ENCODE measurements at places on chromosomes 3 and 15.

GRCh38 chr15:69098771-69099170 is 61.7 kb upstream of the GLCE start:
- DNase-seq: peak; percentile 20

DNA sequence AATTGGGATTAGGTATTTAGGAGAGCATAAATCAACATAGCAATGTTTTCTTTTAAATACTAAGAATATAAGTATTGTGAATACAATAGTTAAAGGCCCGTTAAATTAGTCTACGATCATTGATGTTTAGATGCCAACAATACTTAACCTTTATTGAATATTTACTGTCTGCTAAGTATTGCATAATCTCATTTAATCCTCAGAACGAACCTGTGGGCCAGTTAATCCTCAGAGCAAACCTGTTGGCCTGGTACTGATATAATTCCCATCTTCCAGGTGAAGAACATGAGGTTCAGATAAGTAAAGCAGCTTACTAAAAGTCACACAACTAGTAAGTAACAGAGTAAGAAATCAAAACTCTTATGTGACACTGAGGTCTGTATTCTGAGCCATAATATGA is 57.4 kb upstream of the ACKR4 start:
- no peak for DNase-seq

DNA sequence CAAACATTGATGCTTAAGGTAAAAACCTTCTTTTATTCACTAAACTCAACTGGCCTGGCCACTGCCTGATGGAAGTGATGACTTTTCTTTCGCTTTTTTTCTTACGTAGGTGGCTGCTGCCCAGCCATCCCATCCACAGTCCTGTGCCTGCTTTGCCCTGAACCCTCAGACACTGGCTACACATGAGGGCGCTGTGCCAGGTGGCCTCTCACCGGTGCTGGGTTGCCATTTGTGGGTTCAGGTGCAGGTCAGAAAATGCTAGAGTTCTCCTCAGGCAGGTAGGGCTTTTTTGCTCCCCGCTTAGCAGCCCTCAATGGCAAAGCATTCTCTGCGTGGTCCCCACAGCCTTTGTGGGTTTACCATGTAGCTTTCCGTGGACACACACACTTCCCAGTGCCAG is 88.3 kb upstream of the PRR23E start:
- no peak for DNase-seq

DNA sequence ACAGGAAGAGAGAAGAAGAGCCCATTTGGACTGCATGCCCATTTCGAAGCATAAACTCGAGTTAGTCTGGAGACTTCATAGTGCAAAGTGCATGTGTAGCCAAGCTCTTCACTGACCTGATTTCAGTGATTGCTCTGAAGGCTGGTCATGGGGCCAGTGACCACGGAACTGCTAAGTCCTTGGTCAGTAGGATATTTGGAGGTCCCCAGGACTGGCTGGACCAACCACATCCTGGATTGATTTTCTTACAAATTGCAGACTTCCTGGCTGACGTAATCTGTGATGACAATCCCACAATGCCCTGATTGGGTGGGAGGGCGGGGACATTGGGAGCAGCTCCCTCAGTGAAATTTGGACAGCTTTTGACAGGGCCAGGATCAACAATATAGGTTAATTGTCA is 233.4 kb downstream of the CACNA2D3 start:
- no peak for DNase-seq

DNA sequence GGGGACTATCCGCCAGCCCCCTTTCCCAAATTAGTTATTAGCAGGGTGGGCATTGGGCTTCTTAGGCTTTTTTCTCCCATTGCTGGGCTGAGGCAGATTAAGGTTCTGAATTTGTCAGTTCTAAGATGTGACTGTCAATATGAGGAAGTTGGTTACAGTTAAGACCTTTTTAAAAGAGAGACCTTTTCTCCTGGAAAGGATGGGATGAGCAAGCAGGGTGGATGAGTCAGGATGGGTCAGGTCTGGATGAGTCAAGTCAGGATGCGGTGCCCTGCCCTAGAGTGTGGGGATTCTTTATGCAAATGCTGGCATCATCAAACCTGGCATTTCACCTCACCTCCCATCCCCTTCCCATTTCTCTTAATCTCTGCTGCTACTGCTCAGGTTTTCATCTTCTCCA is 1.9 kb downstream of the AEN start:
- no peak for DNase-seq

DNA sequence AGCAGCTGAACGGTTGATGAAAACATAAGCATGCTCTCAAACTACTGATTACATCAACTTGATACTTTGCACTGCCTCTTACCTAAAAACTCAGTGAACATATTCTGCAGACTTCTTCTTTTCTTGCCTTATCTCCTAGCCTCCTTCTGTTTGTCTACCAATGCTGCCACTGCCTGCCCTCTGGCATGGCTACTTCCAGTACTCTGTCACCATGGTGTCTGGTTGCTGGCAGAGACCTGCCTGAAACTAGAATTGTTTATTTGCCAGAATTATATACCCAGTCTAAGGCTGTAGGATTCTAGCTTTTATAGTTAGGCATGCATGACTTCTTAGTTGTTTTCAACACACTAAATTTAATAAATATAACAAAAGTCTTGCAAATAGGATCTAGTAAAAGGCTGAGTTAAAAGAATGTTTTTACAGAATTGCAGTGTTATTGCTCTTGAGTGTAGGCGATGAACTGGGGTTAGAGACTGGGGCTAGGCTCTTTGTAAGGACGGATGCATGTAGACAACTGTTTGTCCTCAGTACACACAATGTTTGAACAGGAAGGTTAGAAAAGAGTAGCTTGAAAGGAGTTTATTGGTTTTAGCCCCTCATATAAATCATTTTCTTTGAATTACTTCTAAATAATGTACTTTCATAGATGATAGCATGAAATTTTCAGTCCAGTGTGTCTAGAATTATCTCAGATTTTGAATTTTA is 116.3 kb downstream of the KCNAB1 start:
- DNase-seq: no peak

- no peak for DNase-seq
These were observed 2.5 kb upstream of the LPP start for GRCh38 chr3:188151438-188151837.

DNA sequence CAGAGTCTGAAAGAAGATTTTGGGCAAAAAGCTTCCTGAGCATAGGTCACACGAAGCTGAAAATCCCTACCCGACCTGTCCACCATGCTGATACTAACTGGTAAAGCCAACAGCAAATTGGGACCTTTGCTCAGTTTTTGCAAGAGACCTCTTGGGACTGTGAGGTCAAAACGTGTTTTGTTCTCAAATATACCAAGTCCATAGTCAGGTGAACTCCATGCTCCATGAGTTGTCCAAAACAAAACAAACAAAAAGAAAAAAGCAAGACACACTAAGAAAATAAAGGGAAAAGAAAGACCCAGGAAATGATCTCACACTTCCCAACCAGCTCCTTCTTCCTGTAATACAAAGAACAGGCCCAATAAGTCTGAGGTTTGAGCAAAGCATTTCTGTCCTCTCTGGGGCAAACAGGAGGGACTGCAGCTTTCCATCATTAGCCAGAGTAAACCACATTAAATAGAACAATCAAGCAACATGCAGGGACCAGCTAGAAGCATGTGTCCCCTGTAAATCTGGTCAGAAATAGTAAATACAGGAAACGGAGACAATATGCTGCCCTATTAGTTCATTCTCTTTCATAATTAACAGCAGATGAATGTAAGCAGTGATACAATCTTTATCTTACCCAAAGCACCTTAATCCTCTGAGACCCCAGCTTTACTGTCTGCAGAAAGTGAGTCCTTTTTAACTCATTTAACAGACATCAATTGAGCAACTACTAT is 125.0 kb upstream of the LIPC start:
- no peak for DNase-seq

- no peak for DNase-seq
These were observed 160.1 kb downstream of the PLCL2 start for GRCh38 chr3:17044855-17045254.

DNA sequence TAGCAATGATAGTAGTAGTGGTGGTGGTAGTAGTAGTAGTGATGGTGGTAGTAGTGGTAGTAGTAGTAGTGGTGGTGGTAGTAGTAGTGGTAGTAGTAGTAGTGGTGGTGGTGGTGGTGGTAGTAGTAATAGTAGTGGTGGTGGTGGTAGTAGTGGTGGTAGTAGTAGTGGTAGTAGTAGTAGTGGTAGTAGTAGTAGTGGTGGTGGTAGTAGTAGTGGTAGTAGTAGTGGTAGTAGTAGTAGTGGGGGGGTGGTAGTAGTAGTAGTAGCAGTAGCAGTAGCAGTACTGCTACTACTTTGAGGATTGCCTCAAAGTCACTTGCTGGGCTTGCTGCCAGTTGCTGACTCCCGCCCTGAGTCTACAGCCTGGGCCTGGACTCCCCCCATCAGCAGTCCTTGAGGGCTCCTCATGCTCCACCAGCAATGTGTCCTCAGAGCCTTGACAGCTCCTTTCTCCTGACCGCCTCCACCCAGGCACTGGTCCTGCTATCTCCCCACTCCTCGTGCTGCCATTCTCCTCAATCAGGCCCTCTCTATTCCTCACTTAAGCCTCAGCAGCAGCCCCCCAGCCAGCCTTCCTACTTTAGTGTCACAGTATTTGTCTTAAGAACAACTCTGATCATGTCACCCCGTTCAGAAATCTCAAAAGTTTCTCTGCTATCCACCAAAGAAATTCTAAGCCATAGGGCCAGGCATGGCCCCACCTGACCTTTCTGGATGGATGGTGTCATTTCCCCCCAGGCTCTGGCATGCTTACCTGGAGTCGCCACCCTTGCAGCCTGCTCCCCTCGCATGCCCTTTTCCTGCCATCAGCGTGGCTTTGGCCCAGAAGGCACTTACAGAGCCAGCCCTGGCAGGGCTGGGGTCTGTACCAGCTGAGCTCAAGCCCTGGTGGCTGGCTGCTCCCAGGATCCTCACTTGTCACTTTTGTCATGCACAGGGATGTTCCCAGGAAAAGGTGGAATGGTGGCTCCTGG is 45.6 kb downstream of the DLEC1 start:
- no peak for DNase-seq

DNA sequence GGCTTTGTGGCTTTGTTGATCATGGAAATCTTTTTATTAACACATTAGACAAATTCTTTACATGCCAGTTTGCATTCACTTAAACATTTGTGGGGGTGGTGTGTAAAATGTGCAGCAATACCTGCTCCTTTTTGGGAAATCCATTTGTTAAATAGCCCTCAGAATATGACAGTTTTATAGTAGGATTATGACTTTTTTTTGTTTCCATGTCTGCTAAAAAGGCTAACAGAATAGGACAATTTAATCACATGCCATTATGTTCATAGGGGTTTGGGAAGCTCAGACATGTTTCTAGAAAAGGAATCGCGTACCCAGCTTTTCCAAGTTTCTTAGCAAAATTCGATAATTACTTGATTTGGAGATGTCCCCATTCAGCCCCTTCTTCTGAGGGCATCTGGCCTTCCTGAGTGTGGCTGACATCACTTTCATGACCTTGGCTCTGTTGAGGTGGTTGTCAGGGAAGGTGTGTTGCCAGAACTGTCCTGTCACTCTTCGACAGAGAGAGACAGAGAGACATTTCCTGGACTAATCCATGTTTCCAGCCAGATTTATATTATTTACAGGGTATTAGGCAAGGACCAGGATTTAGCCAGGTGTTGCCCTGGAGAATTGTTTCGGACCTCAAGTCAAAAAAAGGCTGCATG is 126.4 kb downstream of the PTPRG start:
- DNase-seq: no peak

DNA sequence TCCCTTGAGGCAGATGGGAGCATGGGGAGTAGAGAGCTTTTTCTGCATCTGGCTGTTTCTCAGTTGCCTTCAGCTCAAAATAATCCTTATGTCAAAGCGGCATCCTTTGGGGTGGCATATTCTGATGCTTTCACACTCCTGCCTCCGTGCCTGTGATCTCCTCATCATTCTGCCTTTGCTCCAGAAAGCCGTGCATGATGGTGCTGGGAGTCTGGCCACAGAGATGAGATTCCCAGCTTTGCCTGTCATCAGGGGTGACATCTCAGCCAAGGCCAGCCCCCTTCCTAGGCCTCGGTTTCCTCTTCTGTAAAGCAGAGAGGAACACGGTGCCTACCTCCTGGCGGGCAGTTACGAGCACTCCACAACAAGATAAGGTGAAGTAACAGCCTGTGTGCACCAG is 96.3 kb upstream of the ALDH1A3 start:
- DNase-seq: peak; percentile 17

DNA sequence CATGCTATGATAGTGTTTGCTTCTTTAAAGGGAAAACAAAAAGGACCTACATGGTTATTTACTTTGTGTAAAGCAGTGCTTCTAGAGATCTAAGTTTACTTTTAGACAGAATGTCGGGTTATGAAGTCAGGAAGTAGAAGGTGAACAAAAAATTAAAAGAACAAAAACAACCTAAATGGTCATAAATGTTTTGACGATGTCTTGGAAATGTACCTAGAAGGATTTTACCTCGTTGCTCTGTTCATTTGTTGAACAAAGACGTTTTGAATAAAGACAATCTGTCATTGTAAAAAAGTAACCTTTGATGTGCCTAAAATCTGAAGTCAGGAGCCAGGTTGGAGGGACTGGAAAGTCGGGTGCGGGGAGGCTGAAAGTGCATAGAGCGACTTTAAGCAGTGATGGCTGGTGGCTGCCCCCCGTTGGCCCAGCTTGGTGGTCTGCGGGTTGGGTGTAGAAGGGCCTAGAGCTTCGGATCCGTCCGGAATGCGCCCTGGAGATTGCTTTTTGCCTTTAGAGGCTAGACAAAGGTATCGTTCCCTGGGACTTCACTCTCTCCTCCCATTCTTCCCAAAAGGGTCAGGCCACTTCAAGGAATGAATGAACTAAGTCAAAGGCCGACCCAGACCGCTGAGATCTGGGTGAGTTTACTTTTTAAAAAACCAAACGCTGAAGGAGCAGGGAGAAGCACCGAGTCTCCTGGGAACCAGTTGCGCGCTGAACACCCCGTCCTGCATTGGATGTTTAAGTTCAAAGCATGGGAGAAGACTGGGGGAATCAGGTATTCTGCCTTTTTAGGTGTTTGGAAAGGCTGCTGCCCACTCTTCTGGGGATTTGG is 2.1 kb downstream of the SOX14 start:
- no peak for DNase-seq

GRCh38 chr3:113439606-113440005 is 1.7 kb downstream of the CFAP44 start:
- no peak for DNase-seq

GRCh38 chr15:23913635-23914034 is 226.5 kb upstream of the NDN start:
- DNase-seq: no peak

GRCh38 chr3:12191559-12191958 is 32.8 kb upstream of the TIMP4 start:
- DNase-seq: no peak

- DNase-seq: no peak
These were observed 249.4 kb upstream of the KCNH8 start for GRCh38 chr3:18898911-18899310.

- DNase-seq: no peak
These were observed 17.5 kb downstream of the DNAJB8 start for GRCh38 chr3:128449111-128449638.
